ENCODE measurements at places on chromosomes 1 and 21.

DNA sequence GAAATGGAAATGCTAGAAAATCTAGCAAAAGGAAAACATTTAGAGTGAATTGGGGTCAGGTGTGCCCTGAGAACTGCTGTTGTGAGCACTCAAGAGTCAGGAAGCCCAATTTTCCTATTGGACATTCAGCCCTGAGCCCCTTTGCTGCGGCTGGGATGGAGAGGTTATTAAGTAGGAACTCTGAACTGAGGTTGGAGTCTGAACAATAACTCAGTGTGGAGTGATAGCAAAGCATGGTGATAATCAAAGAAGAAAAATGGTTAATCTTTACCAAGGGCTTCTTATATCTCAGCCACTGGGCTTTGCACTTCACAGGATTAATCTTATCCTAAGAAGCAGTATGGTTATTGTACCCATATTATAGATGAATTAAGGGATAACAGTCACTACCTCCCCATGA lies 52.0 kb downstream of the TMCO4 start:
- no peak for DNase-seq

DNA sequence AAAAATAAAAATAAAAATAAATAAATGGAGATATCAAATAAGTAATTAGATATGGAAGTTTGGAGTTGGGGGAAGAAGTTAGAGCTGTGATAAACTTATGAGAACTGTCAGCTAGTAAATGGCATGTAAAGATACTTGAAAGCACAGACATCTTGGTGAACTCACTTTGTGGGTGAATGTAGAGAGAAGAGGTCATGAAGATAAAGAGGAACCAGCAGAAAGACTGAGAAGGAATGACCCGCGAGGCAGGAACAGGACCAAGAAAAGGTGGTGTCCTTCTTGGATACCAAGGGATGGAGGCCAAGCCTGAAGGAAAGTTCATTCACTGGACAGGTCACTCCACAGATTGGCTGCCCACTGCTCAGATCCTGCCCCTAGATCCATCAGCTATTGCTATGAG lies 4.7 kb upstream of the CAPZB start:
- no peak for DNase-seq

DNA sequence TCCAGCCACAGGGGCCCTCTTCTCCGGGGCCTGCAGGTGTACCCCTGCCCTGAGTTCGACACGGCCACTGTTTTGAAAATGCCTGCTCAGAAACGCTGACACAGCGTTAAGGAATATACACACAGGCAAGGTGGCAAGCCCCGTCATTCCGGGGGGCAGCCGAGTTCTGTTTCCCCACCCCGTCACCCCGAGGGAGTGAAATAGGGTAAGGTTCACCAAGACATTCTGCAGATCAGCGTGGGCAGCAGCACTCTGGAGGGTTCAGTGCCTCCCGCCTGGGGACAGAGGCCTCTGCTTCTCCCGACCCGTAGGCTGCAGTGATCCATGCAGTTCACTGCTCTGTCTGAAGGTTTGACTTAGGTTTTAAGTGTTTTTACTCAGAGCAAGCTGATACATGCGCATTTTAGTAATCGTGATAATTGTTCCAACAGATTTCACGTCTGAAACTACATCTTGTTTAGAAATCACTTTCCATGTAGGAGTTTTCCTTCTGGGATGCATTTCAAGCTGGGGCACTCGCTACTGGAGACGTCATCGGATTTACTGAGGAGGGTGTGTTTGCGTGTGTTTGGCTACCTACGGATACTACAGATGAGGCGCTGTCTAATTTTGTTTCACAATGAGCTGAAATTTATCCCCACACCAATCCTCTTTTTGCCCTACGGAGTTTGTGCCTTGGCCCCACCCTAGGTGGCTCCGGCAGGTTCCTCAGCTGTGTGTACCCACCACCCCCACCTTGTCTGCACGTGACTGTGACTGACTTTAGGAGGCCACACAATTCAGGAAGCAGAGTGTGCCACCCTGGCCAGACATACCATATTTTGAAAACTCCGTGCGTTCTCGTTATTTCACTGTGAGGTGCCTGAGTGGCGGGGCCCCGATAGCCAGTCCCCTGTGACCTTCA lies 63.5 kb downstream of the AGPAT3 start:
- DNase-seq, result no peak

DNA sequence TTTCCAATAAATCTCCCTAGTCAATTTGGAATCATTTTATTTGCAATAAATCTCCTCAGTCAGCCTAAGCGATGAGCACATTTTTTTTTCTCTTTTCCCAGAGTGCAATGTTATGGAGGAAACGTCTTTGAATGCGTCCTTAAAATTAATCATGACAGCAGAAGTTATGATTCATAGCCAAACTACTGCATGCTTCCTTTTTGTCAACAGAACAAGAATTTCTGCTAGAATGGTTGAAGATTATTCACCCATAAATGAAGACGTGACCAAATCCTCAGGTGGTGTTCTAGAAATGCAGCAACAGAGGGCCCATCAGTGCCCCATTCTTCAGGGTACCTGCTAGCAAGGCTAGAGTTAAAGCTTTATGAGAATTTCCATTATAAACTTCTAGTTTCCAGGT lies 407.9 kb upstream of the PKN2 start:
- DNase-seq, result no peak

- DNase-seq, result no peak
These were observed 2.4 kb downstream of the ELF3 start for GRCh38 chr1:202012544-202013478.

DNA sequence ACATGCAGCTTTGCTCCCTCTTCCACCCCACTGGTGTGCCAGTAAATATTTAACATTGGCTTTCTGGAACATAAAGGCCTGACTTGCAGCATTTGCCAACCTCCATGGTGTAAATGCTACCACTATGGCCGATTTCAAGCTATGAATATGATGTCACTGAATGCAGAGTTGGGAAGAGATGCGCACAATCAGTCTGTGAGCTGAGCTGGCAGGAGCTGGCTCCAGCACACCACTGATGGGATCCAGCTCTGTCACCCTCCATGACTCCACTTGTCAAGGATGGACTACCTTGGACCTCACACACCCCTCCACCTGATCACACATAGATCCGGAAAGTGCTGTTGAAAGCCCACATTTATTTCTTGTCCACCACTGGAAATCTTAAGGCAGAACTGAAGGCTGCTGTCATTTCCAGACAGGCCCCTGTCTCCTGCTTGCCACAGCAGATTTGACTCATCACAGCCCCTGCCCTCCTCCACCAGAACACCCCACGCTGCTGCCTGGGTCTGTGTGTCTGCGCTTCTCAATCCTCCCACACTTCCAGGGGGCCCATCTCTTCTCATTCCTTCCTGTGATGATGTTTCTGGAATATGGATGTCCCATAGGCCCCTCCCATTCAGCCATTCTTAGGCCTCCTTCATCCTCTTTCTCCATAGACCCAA lies 82.2 kb upstream of the BCAR3 start:
- no peak for DNase-seq

- no peak for DNase-seq
These were observed 63.8 kb downstream of the RYR2 start for GRCh38 chr1:237105826-237106225.

All from CD4-positive, alpha-beta T cell treated with Interleukin-4 for 1 hour (primary cell).